ENCODE measurements at places on chromosomes 1 and 21.

DNA sequence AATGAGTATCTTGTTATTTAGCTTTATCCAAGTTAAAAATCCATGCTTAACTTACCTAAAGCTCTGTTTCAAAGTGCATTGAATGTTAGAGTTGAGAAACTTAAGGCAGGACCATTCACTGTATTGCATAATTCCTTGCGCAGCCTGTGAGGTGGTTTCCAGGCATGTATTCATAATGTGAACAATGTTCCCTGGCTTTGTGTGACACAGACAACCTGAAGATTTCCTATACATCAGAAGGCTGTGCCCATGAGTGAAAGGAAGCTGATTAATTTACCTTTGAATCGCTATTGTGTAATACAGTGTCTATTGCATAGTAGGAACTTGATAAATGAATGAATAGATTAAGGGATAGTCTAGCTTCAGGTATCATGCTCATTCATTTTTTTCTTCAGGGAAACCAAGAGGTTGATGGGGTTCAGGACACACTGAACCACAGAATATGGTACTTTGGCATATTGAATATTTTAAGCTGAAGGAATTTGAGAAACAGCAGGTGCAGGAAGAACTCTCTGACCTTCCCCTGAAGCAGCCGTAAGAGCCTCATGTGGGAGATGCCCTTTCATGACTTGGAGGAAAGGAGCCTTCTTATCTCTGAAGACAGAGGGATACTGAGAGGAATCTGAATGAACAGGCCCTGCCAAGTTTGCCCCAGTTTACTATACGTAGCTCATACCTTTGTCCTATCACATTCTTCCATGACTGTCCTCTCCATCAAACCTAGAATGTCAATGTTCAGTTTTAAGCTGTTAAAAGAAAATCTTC lies 88.6 kb upstream of the GNG12 start:
- no peak for DNase-seq

- DNase-seq: no peak
Measured at GRCh38 chr1:103790172-103790571, 40.5 kb downstream of the AMY1C start.

GRCh38 chr21:25750085-25750484 lies 15.3 kb downstream of the GABPA start:
- peak; percentile 0 for DNase-seq

DNA sequence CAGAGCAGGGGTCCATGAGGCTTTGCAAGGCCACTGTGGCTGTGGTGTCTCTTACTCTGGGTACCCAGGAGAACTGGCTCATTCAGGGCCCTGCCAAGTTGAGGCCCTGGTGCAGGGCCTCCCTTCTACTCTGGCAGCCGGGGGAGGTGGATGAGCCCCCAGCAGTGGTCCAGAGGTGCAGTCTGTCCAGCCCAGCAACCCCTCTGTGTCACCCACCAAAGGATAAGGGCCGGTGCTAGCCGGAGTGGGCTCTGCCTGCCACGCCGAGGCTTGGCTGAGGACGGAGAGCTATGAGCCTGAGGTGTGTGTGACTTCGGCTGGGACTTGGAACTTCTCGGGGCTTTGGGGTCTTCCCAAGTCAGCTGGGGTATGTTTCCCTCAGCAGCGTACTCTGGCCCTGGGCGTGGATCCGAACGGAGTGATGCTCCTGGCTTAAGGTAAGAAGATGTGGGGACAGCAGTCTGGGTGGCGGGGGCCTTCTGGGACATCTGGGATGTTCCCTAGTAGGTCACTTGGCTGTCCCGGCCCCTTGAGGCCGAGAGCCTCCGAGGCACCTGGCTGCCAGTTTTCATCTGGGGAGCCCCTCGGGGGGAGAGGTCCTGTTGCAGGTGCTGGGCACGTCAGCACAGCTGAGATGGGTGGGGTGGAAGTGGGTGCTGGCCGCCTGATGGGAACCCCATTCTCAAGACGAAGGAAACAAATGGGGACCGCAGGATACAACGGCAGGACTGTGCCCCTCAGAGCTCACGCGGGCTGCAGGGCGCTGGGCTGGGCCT lies 25.9 kb downstream of the RUNX3 start:
- DNase-seq: no peak

DNA sequence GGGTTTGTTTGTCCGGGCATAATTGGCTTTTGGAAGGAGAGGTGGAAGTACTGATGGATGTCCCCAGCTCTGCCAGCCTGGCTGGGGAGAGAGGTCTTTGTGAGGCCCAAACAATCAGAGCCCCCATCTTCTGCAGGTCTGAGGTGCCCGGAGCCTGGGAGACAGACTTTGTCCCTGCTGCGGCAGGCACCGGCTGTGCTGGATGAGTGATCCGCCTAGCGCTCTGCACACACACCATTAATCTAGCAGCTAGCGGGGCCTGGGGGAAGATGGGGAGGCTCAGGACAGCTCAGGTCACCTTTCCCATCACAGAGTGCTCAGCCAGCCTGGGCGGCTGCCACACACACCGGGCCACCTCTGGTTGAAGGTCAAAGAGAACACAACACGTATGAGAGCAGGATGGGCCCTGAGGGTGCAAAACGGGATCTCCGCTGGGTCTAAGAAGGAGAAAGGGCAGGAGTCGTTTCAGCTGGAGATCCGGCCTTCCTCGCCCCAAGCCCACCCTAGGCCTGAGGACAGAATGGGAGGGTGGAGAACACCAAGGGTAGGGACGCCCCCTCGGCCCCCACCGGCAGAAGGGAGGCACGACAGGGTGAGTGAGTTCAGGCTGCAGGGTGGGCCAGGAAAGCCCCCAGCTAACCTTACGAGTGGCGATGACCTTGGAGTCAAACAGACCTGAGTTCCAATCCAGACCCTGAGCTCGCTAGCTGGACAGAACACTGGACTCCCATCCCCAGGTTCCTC lies 341.8 kb downstream of the NPHP4 start:
- DNase-seq: no peak

DNA sequence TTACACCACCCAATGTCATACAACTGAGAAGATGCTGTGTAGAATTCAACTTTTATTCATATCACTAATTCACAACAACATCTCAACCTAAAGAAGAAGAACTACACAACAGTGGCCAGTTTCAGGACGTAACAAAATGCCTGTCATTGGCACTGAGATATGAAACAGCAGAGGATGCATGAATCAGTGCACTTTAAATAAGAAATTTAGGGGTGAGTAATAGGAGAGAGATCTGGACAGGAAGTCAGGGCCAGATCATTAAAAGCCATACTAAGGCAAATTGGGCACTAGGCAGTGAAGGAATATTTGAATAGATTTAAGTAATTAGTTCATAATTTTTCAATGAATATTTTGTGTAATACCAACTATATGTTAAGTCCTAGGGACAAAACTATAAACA lies 510.5 kb downstream of the PLPP3 start:
- DNase-seq: no peak

GRCh38 chr1:245591346-245592188 lies 436.8 kb downstream of the KIF26B start:
- no peak for DNase-seq

- DNase-seq: no peak
Measured at GRCh38 chr1:90671251-90671650, 45.9 kb downstream of the BARHL2 start.

Measured in NCI-H2081 (cell line).